ENCODE measurements at places on chromosomes 6 and 20.

- DNase-seq = no peak
Measured at GRCh38 chr6:20309186-20309585, 92.5 kb upstream of the E2F3 start.

DNA sequence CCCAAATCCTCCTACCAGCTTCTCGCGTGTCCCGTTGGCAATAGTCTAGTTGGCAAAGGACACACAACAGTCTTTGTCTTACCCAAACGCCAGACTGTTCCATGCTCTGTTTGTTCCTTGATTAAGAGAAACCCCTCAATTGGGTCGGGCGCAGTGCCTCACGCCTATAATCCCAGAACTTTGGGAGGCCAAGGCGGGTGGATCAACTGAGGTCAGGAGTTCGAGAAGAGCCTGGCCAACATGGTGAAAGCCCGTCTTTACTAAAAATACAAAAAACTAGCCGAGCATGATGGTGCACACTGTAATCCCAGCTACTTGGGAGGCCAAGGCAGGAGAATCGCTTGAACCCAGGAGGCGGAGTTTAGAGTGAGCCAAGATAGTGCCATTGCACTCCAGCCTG is 153.7 kb downstream of the GRM4 start:
- DNase-seq = no peak

DNA sequence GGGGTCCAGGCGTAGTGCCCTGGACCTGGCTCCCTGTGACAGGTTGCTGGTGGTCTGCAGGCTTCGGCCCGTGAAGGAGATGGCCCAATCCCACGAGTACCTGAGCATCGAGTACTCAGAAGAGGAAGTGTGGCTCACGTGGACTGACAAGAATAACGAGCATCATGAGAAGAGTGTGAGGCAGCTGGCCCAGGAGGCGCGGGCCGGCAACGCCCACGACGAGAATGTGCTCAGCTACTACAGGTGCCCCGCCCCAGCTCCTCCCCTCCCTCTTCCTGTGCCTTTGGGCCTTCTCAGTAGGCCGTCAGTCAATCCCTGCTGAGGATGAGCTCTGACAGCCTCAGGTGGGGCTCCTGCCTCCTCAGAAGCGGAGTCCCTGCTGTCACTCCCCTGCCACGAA is 42.6 kb downstream of the UQCC2 start:
- DNase-seq = no peak

GRCh38 chr6:56046576-56046975 is 171.2 kb upstream of the BMP5 start:
- no peak for DNase-seq

- DNase-seq = no peak
Measured at GRCh38 chr20:32849577-32849976, 9.1 kb upstream of the EFCAB8 start.

DNA sequence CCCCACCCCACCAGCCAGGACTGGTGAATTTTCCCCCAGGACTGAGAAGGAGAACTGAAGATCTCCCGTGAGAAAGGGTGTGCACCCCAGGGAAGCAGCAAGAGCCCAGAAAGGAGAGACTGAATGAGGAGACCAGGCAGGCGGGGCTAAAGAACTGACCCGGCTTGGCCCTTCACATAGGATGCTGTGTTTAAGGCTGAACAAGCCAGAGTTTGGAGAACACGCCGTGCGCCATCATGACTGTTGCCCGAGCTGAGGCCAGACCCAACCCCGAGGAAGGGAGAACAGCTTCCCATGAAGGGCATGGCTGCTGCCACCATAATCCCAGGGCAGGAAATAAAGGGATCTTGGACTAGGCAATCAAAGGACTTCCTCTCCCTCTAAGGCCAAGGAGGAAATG is 104.7 kb upstream of the SRSF6 start:
- DNase-seq = no peak

DNA sequence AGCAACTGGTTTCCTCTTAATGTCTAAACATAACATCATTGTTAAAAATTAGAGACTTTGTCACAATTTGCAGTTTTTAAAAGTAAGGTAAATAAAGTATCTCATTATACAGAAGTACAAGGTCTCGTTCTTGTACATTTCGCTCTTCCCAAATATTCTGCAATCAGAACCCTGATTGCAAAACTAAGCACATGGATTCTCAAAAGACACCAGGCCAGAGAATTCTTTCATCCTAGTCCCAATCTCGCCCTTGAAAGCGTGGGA is 355 bp upstream of the AKAP7 start:
- no peak for DNase-seq

DNA sequence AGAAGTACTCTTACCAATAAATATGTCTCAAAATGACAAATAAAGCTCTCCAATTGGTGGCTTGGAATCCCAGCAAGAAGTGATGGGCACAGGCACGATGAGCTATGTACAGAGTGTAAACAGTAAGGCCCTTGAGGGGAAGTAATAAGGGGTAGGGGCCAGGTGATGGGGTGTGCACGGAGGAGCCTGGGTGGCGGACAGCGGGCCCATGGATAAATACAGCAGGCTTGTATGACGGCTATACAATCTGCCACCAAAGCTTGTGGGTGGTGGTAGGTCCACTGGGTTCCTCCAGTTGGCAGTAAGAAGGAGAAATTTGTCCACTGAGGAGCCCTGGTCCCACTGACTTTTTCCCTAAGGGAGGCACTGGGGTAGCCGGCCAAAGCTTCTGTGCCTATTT is 205.4 kb upstream of the RNF24 start:
- no peak for DNase-seq

- no peak for DNase-seq
Measured at GRCh38 chr20:14986026-14986655, 648.7 kb upstream of the FLRT3 start.

- no peak for DNase-seq
Measured at GRCh38 chr6:153673750-153674149, 365.3 kb upstream of the OPRM1 start.

DNA sequence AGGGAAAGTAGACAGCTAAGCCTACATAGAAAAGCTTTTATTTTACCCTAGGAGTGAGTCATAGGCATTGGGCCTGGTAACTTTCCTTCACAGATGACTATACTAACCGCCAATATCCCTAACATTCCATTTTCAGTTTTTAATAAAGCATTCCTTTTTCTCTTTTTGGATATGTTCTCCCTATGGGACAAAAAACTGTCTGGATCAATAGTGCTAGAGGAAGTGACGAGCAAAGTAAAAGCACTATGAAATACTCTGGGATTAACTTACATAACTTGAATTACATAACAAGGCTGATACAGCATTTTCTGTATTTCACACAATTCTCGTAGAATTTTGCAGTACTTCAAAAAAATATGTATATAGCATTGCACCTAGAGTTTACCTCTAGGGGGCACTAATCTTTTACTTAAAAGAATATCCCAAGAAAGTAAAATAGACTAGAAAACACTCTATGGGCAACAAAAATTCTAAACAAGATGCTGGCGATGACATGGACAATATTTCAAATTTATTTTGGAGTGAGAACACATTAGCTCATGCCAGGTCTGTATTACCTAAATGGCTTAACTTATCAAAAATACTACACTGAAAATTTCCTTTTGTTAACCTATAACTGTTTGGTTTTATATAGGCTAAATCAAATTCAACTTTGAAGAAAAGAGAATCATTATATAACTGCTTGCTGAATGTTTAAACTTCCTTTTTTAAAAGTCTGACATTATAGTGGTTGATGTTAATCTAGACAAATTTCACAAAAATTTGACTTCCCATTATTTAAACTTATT is 66.3 kb upstream of the DST start:
- no peak for DNase-seq

- no peak for DNase-seq
Measured at GRCh38 chr6:156881687-156882629, 104.8 kb downstream of the ARID1B start.

Measured in NCI-H524 treated with DMSO at 0.1 percent for 48 hours (cell line).